ENCODE measurements at places on chromosomes 16 and 17.

DNA sequence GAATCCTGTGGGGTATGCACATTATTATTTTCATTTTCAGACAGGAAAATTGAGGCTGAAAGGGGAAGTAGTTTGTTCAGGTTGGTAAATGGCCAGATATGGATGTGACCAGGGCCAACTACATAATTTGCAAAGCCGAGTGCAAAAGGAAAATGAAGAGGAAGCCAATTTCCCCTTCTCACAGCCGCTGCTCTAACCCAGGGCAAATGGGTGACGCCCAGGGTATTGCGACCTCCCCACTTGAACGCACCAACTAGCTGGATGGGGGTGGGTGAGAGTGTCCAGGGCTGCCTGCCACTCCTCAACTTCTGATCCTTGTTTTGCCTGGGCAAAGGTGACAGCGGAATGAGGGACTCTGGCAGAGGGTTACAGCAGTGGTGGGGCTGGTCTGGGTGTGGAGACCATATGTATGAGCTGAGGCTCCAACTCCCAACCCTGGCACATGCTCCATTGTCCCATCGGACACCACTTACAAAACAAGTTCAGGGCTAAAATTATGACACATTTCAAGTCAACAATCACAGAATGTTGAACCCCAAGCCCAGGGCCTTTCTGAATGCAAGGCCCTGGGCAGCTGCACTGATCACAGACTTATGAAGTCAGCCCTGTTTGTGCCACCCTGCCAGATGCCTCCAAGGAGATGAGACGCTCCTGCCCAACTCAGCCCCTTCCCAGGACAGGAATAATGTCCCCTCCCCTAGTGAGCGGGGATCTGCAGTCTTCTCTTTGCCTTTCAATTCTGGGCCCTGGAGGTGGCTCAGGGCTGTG lies 1.7 kb downstream of the ANKRD40CL start:
- no peak for DNase-seq

DNA sequence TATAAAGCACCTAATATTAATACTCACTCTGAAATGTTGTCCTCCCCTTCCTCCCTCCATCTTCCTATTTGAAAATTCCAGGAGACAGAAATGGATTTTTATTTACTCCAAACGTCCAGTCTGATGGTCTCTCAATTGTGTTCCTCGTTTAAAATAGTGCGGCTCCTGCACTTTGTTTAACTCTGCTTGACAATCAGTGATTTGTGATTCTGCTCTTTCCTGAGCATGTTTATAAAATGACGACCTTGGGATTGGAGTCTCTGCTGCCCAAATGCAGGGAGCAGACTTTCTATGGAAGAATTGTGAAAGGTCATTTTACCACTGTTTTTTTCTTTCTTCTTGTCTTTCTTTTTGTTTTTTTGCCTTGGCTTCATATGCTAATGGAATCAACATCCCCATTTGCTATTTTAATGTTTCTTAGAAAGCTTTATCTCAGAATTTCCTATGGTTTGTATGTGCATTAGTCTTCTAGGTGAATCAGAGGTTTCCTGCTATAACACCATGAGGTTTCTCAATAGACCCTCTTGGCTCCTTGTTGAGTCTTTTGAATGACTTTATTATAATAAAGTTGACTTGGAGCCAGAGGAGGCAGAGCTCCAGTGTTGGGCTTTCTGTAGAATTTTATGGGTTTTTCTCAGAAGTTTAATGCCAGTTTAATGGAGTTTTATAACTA lies 376.5 kb downstream of the CDH11 start:
- DNase-seq, result no peak

DNA sequence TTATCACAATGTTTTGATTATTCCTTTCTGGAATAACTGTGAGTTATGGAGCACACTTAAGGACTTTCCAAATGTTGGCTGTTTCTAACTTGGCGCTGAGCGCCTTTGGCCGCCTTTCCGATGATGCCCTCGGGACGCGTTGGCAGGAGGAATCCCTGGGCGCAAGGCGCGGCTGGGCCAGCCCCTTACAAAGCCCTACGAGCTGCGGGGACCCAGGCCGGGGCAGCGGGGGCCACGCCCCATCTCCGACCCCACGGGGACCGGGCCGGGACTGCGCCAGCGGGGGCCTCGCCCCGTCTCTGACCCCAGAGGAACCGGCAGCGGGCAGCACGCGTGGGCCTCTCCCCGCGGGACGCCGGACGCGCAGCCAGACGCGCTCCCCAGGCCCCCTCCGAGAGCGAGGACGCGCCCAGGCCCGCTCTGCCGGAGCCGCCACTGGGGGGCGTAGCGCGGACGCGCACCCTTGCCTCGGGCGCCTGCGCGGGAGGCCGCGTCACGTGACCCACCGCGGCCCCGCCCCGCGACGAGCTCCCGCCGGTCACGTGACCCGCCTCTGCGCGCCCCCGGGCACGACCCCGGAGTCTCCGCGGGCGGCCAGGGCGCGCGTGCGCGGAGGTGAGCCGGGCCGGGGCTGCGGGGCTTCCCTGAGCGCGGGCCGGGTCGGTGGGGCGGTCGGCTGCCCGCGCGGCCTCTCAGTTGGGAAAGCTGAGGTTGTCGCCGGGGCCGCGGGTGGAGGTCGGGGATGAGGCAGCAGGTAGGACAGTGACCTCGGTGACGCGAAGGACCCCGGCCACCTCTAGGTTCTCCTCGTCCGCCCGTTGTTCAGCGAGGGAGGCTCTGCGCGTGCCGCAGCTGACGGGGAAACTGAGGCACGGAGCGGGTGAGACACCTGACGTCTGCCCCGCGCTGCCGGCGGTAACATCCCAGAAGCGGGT lies at the start of gene GAA:
Gene GAA, plus strand, starts transcription at position 571 of the 935 bp plus-strand sequence. CDS start 3,006 bp downstream, outside the sequence.
- DNase-seq, result peak; percentile 25

DNA sequence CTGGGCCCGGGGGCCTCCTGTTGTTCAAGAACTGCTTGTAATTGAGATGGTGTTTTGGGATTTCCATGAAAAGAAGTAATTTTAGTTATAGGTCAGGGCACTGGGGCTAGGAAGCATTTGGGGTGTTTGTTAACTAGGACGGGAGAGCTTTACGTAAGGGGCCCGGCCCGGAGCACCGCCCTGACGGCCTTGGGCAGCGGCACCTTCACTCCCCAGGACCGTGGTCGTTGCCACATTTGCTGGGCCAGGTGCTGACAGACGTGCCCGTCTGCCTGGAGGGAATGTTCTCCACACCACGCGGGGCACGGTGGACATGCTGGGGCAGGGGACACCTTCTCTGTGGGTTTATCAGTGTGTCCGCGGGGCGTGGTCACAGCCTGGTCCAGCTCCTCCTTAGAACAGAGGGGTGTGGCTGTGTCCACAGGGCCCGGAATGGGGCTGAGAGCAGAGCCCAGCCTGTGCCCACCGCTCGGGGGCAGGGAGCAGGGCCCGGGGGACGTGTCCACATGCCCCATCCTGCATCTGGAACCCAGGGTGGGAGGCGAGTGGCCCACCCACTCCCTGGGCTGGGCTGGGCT lies 57.7 kb downstream of the BAIAP2 start:
- DNase-seq, result no peak

DNA sequence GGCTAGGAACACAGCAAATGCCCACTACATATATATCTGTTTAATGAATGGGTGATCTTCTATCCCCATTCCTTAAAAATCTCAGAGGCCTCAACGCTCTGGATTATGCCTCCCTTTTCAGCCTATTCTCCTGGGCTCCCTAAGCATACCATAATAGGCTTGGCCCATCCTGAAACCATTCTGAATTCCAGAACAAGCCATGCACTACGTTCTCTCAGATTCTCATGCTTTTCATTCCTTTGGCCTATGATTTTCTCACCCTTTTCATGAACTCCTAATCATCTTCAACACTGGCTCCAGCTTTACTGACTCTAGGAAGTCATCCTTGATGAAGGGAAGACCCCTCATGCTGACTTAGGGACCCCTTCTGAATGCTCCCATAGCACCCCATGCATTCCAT lies 71.1 kb downstream of the RPGRIP1L start:
- DNase-seq, result no peak

GRCh38 chr16:22336581-22336980 lies 37.8 kb downstream of the CDR2 start:
- DNase-seq, result no peak

GRCh38 chr16:715477-716199 lies 720 bp downstream of the METRN start:
- no peak for DNase-seq

GRCh38 chr17:65750631-65751115 lies 189.2 kb upstream of the AXIN2 start:
- DNase-seq, result peak; percentile 46

DNA sequence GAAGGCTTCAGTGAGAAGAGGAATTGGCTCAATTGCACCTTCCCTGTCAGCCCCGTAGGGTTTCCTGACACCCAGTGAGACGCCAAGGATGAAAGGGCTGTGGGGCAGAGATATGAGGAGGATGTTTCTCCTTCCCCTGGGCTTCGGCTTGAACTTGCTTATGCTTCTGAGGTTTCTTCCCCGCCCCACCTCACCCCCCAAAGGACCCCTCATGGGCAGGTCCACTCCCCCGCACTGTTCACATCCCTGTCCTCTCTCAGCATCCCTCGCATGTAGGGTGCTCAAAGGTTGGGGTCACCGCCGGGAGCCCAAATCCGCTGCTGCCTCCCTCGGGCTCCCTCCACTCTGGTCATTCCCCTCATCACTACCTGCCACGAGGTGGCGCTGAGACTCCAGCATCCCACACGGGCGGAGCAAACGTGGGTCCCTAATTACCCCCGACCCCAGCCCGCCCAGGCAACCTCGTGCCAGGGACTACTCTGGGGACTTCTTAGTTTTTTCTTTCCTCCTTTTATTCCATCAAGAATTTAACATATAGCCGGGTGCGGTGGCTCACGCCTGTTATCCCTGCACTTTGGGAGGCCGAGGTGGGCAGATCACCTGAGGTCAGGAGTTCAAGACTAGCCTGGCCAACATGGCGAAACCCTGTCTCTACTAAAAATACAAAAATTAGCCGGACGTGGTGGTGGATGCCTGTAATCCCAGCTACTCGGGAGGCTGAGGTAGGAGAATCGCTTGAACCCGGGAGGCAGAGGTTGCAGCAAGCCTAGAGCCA lies 3.3 kb upstream of the TRARG1 start:
- DNase-seq, result no peak

DNA sequence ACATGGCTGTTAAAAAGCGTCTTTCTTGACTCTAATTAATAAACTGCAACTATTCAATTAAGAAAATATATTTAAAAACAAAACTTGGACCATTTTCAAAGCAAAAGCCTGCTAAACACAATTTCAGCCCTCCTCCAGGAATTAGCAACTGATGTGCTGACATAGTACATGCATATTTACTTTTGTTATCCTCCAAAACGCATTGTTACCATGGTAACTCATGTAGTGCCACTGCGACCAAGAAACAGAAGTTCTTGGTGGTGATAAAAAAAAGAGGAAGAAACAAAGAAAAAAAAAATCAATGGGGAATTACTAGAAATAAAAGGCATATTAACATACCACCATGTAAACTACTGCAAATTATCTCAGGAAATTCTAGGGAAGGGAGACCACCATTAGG lies 793.4 kb upstream of the CDH8 start:
- no peak for DNase-seq

DNA sequence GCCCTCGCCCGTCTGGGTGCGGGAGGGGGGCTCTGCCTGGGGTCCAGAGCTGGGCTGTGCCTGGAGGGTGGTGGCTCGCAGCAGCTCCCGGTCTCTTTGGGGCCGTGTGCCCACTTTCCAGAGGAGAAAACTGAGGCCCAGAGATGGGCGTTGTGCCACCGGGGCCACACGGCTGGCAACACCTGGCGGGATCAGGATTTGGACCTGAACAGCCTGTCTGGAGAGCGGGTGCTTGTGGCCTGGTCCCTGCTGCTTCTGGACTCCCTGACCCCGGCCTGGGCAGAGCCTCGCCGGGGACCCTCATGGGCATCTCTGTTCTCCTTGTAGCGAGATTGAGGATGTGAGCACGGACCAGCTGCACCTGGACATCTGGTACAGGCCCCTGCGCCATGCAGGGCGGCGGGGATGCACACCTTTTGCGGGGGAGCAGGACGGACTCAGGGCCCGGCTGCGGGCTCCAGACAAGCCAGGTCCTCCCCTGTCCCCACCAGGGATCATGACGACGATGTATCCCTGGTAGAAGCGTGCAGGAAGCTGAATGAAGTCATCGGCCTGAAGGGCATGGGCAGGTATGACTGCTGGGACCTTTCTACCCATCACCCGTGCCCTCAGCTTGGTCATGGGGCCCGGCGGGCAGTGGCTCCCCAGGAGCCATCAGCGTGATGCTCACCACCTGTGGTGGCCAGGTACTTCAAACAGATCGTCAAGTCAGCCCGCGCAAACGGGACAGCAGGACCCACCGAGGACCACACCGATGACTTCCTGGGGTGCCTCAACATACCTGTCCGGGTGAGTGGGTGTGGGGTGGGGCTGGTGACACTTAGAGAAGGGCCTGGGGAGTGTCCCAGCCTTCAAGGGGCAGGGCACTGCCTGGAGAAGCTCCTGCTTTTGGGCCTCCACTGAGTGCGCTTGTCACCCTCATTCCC lies 8.3 kb downstream of the BAIAP3 start:
- no peak for DNase-seq
